Inflammatory macrophage (primary cell): ENCODE measurements at places on chromosomes 16 and 17.

DNA sequence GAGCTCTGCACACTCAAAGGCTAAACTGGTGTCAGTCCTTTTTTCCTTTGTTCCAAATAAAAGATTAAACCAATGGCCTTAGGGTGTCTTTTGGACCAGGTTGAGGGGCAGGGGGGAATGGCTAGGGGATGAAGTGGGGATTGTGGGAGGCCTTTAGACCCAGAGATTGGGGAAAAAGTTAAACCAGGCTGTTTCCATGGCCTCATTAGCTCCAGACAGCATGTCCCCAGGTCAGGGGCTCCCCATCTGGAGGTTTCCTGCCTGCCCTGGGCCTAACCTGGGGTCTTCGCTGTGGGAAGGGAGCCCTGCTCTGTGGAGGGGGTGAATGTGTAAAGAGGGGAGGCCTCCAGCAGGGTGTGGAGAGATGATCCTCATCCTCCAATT, 10.3 kb downstream of the FKBP10 start:
- DNase-seq = no peak

DNA sequence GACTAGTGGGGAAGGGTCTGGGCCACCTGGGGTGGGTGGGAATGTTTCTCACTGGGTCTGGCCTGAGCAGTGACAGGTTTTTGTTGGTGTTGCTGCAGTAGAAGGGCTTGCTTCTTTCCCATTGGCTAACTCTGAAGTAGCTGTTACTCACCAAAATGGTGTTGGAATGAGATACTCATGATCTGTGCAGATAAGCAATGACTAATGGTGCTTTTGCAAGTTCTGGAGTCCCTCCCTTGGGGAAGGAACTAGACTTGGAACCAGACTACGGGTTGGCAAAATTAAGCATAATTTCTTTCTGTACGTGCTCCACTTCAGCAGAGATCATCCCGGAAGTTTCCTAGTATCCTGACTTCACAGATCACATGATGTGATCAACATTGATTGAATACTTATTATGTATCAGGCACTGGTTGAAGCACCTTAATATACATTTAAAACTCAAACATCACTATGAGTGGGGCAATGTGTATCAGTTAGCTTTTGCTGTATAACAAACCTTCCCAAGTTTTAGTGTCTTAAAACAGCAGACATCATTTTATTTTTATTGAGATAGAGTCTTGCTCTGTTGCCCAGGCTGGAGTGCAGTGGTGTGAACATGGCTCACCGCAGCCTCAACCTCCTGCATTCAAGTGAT, 30.1 kb downstream of the CHP2 start:
- peak; percentile 69 for DNase-seq

GRCh38 chr17:6712058-6712853, 913 bp downstream of the SLC13A5 start:
- DNase-seq = no peak

DNA sequence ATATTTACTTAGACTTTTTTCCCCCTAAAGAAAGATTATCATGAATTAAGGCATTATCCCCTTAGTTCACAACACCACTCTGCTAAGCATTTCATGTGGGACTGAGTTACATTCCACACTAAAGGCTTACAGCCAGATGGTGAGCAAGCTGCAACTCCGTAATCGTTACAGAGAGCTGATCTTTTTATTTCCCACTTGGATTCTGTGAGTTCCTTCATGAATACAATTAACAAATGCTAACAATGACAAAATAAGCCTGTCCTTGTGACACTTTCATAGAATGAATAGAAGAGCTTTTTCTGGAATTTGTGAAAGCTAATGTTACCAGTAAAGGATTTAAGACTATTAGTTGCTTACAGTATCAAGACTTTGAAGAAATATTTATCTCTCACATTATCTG, 8.7 kb downstream of the OGFOD1 start:
- no peak for DNase-seq

- peak; percentile 76 for DNase-seq
Observed at GRCh38 chr16:67017810-67018488, 11.0 kb upstream of the CBFB start.
